ENCODE measurements at places on chromosomes 13 and 19.
A peak's percentile ranks its signal among the peaks of the same experiment; 100 is the strongest.

GRCh38 chr13:23730251-23730650 is 158.9 kb downstream of the MIPEP start:
- DNase-seq = no peak

GRCh38 chr13:76927955-76928354 is 20.4 kb upstream of the ACOD1 start:
- no peak for DNase-seq

GRCh38 chr19:17757125-17757524 is 5.8 kb downstream of the FCHO1 start:
- DNase-seq = peak; percentile 15

DNA sequence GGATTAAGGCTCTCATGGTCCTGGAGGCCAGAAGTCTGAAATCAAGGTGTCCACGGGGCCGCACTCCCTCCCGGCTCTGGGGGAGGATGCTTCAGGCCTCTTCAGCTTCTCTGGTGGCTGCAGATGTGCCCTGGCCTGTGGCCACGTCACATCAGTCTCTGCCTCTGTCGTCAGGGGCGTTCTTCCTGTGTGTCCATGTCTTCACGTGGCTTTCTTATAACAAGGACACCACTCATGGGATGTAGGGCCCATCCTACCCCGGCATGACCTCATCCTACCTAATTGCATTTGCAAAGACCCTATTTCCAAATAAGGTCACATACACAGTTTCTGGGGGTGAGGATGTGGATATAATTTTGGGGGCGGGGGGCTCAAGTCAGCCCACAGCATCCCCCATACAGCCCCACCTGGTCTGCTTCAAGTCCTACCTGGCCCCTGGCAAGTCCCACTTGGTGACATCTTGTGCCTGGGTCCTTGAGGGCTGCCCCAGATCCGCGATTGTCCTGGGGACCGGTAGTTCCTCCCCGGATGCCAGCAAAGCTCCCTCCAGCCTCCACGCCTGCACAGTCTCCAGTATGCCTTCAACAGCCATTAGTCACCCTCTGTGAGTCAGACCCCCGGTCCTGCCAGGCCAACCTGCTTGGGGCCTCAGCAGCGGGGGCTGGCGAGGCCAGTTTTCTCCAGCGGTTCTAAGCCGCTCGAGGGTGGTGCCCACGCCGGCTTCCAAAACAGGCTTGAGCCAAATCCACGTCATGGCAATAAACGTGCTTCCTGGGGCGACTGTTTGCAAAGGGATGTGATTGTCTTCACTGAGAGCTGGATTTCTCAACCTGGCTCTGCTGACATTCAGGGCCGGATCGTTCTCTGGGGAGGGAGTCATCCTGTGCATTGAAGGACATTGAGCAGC is 32.2 kb downstream of the MYO9B start:
- peak; percentile 89 for DNase-seq

- no peak for DNase-seq
Observed at GRCh38 chr13:105058517-105058916, 1476.9 kb downstream of the EFNB2 start.

DNA sequence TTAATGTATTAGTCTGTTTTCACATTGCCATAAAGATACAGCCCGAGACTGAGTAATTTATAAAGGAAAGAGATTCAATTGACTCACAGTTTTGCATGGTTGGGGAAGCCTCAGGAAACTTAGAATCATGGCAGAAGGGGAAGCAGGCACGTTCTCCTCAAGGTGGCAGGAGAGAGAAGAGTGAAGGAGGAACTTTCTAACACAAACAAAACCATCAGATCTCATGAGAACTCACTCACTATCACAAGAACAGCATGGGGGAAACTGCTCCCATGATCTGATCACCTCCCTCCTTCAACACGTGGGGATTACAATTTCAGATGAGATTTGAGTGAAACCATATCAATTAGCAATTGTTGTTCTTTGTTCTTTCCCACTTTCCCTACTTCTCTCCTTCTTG is 689.0 kb upstream of the SLITRK1 start:
- DNase-seq = no peak

- DNase-seq = no peak
Observed at GRCh38 chr13:45200701-45201232, at the start of gene KCTD4. KCTD4 (minus strand) TSS chr13:45201045; CDS start chr13:45194567, 6,478 bp downstream.

- DNase-seq = no peak
Observed at GRCh38 chr13:102873653-102874052, 27.8 kb downstream of the ERCC5 start.

GRCh38 chr13:33722216-33722915 is 95.6 kb upstream of the RFC3 start:
- DNase-seq = no peak

DNA sequence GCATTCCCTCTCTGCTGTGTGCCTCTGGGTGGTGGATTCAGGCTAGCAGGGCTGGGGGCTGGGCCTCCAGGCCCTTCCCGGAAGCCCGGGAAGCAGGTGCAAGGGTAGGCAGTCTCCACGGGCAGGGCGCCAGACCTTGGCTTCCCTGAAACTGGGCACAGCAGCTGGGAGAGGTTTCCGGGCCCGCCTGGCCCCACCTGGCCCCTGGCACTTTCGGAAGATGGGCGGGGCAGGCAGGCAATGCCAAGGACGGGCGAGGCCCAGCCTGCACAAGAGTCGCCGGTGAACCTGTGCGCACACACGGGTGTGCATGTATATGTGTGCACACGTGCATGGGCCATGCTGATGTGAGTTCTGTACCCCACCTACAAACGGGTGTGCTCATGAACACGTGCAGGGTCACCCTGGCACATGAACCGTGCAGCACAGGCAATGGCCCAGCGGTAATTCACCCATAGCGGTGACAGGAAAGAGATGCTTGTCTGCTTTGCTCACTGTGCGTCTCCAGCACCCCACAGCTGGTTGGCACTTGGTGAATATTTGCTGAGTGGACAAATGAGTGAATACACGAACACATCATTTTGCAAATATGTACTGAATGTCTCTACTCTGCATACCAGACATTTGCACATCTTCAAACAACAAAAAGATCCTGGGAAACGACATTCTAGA is 15.3 kb downstream of the GADD45B start:
- peak; percentile 66 for DNase-seq

GRCh38 chr13:85582890-85583289 is 216.3 kb downstream of the SLITRK6 start:
- no peak for DNase-seq

- DNase-seq = no peak
Observed at GRCh38 chr19:46824890-46825730, 25.5 kb downstream of the AP2S1 start.

- no peak for DNase-seq
Observed at GRCh38 chr19:2048959-2049740, 1.9 kb downstream of the MKNK2 start.

- no peak for DNase-seq
Observed at GRCh38 chr13:98442391-98443230, 134.3 kb downstream of the STK24 start.

GRCh38 chr19:34226036-34226435 is 28.3 kb upstream of the GARRE1 start:
- DNase-seq = no peak

GRCh38 chr13:50646070-50646469 is 197.4 kb downstream of the DLEU7 start:
- DNase-seq = no peak

- no peak for DNase-seq
Observed at GRCh38 chr19:35216833-35217648, 11.5 kb downstream of the FAM187B start.

GRCh38 chr19:44927746-44928145 is 13.3 kb downstream of the APOC1 start:
- DNase-seq = peak; percentile 57

- no peak for DNase-seq
Observed at GRCh38 chr19:29881386-29881785, 60.7 kb upstream of the URI1 start.

- peak; percentile 46 for DNase-seq
Observed at GRCh38 chr13:46831588-46832194, 34.7 kb upstream of the ESD start.

- no peak for DNase-seq
Observed at GRCh38 chr13:55410398-55411330, 1730.1 kb upstream of the PRR20A start.

DNA sequence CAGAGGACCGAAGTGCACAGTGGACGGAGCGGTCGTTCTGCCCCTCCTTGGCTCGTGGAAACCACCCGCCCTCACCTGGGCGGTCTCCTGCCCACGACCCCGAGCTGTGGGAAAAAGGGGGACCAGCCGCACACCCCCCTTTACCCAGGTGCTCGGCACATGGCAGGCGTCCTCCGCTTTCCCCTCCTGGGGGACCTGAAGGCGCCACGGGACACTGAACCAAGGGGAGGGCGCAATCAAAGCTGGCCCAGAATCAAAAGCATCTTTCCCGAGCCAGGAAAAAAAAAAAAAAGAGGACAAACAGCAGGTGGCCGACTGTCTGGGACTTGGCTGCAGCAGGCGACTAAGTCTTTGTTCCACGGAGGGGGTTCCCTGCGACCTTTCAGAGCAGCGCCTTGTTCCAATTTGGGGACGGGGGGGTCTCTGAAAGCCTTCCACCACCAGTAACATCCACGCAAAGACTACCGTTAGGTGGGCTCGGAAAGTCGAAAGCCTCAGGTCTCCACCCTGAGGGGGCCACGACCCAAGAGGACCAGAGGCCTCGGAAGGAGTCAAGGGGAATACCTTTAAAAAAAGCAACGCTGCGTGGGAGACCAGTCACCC is 1.1 kb downstream of the MBD3 start:
- DNase-seq = no peak

DNA sequence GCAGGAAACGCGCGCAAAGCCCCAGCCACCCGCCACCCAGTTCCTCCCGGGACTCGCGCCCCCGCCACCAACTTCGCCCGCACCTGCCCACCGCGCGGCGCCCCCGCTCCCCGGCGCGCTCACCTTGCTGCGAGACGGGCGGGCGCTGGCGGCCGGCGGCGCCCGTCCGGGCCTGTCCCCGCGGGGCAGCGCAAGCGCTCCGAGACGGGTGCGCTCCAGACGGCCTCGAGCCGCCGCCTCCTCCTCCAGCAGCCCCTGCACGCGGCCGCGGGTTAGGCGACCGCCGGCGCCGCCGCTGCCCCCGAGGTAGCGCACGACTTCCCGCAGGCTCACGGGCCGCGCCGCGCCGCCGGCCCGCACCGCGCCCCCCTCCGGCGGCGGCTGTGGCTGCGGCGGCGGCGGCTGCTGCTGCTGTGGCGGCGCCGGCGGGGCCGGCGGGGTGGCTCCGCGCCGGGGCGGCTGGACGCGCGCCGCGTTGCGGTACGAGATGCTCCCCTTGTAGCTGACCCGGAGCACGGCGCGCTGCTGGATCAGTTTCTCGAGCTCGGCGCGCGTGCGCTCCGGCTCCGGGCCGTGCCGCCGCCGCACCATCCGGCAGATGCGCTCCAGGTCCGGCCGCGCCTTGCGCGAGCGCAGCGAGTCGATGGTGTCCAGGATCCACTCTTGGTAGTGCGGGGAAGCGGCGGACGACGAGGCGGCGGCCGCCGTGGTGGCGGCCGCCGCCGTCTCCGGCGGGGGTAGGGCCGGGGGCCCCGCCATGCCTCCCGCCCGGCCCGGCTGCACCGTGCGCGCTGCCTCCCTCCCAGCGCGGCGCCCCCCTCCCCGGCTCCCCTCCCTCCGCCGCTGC is 666 bp downstream of the SAMD1 start:
- DNase-seq = no peak

DNA sequence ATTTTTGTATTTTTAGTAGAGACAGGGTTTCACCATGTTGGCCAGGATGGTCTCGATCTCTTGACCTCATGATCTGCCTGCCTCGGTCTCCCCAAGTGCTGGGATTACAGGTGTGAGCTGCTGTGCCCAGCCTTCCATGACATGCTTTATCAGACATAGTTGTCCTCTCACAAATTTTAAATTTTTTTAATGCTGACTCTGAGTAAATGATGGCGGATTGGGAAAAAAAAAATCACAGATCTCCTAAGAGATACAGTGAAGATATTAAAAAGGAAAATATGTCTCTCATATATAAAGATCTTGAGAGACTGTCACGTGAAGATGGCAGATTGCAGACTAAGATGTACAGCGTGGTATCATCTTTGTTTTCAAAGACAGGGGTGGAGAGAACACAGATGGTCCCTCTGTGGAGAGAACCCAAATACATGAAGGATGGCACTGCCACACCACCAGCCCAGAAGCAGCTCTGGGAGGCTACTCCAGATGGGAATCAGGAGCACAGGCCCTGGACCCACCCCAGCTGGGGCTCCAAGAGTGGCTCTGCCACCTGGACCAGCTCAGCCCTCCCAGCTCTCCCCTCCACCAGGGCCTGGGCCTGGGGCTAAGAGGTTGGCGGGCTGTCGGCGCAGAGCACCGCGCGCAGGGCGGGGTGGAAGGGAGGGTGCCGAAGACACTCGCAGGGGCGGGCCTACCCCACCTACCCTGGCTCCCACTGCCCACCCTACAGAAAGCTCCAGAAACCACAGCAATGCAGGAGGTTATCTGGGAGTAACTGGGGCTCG is 20.0 kb upstream of the CCNP start:
- DNase-seq = no peak

DNA sequence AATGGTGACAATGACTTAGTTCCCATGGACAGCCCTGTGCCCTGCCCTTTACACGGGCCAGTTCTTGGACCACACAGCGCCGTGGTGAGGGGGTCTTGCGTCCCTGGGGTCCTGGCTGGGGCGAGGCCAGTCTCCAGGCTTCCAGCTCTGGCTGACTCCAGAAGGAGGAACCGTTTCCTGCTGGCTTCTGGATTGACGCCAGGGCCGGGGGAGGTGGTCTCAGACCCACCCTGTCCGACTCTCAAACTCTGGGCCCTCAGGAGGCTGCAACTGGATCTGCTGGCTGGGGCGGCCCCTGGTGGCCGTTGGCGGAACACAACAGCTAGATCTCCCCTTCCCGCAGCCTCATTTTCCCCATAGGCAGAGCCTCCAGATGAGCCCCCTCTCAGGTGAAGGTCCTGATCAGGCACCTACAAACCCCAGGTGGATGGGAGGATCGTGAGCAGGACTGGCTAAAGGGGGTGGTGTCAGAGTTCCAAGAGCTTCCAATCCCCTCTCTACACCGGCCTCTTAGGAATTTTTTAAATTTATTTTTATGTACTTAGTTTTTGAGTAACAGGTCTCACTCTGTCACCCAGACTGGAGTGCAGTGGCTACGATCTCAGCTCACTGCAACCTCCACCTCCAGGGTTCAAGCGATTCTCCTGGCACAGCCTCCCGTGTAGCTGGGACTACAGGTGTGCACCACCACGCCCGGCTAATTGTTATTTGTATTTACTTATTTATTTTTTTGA is 8.0 kb downstream of the CCDC194 start:
- DNase-seq = no peak

- peak; percentile 76 for DNase-seq
Observed at GRCh38 chr13:112842343-112842856, 126.6 kb upstream of the MCF2L start.

DNA sequence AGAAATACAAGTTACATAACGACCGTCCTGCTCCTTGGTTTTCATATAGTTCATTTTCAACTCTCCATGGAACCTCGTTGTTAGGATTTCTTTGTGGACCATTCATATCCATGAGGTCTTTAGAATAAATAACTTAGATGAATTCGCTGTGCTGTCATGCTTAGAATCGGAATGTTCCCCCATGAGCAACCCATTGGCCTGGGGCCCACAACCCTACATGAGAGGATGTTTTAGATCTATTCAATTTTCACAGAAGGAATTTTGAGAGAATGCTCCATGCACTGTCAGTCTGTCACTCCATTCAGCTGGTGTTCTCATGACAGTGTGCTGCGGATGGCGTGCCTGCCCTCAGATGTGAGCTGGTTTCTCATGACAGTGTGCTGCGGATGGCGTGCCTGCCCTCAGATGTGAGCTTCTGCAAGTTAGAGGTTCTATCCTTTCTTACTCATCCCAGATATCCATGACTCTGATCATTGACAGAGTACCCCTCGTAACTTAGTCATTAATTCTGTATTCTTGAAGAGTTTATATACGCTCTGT is 1193.1 kb downstream of the EFNB2 start:
- DNase-seq = no peak

Measured in astrocyte of the cerebellum (primary cell).